Keratinocyte (primary cell): ENCODE measurements at places on chromosomes 11 and 22. TPM values are rescaled to one million over a fixed set of nuclear protein-coding genes. Genes with fewer than 3 reads are reported as not detected.

LSP1 gene
- 0.94 to 1.5 TPM (median 0.95 TPM) in 3 replicates for polyA plus RNA-seq

RGL4 gene
- not detected in 3 replicates for polyA plus RNA-seq

DNA sequence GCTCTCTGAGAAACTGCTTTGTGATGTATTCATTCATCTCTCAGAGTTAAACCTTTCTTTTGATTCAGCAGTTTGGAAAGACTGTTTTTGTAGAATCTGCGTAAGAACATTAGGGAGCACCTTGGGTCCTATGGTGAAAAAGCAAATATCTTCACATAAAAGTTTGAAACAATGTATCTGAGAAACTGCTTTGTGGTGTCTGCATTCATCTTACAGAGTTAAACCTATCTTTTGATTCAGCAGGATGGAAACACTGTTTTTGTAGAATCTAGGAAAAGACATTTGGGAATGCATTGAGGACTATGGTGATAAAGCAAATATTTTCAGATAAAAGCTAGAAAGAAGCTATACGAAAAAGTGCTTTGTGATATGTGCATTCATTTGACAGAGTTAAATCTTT lies 361.3 kb downstream of the OR4C45 start:
- H3K4me3 ChIP-seq: no peak overlapping the region
- H3K27ac ChIP-seq: no peak overlapping the region
- no peak for DNase-seq
- H3K4me1 ChIP-seq: no peaks in the 10 kb centered on the region
- H3K27me3 ChIP-seq: no peaks in the 10 kb centered on the region
- H3K36me3 ChIP-seq: no peaks in the 10 kb centered on the region

DNA sequence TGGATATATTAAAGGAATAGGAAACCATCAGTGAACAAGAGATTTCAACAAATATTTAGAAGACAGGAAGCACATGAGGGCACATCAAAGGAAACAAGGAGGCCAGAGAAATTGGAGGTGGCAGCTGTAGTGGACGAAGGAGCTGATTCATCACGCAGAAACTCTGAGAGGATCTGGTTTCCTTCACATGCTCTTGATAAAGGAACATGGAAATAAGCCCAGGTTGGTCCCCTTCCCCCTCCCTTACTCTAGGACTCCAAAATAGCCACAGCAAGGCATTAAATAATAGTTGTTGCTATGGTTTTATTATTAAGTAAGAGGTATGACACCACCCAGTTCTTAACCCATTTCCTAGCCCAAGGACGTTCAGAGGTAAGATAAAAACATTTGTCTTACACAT lies 11.3 kb downstream of the IZUMO1R start:
- DNase-seq: no peak
- no peak overlapping the region for H3K4me3 ChIP-seq
- no peak overlapping the region for H3K27ac ChIP-seq

FADS2 gene
- polyA plus RNA-seq: 175 to 319 TPM (median 196 TPM) in 3 replicates

DNA sequence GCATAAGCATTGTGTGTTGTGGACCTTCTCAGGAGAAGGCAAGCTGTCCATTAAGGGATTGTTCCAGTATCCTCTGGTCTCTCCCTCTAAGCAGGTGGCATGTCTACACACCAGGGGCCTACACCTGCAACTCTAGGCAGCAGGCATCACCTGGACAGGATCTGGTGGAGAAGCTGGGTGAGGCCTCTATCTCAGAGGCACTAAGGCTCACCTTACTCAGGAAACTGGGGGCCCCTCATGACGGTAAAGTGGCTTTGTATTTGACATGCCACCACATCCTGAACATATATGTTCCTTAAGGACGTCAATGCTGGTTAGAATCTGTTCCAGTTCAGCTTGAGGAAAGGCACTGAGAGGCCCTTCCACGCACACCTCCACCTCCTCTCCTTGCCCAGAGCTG lies 891.3 kb downstream of the OPCML start:
- no peaks in the 10 kb centered on the region for H3K4me1 ChIP-seq
- DNase-seq: no peak
- H3K36me3 ChIP-seq: no peaks in the 10 kb centered on the region
- H3K27me3 ChIP-seq: no peaks in the 10 kb centered on the region

GRCh38 chr22:47161631-47162030 lies 399.2 kb downstream of the TBC1D22A start:
- no peaks in the 10 kb centered on the region for H3K27me3 ChIP-seq
- H3K27ac ChIP-seq: no peak overlapping the region
- peaks cover 3% of the 10 kb centered on the region for H3K36me3 ChIP-seq
- no peaks in the 10 kb centered on the region for H3K4me1 ChIP-seq
- no peak overlapping the region for H3K4me3 ChIP-seq
